ENCODE measurements at places on chromosomes 4 and X.

DNA sequence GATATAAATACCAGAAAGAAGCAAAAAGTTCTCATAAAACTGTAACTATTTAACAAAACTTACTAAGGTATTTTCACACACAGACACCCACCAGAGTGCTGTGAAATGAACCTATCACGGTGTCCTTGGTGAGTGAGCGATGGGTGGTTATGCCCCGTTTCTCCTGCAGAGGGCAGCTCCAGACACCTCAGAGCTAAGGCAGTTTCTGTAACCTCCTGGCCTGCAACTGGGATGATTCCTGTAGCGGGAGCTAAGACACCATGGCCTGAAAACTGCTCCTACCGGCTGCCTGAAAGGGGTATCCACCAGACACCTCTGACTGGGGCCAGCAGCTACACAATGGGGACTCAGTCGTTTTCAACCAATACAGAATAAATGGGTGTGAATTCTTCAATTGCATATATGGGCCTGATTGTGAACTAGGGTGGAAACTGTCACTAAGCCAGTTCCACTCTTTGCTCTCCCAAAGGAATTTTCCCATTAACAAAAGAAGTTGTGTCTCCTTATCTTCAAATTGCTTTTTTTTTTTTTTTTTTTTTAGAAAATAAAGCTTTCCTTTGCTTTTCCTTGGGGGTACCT lies 2375.8 kb upstream of the TENM3 start:
- no peaks in the 10 kb centered on the region for H3K27me3 ChIP-seq
- no peak for ATAC-seq
- H3K4me1 ChIP-seq, result no peaks in the 10 kb centered on the region
- H3K4me3 ChIP-seq, result no peak overlapping the region
- no peak overlapping the region for H3K27ac ChIP-seq

DNA sequence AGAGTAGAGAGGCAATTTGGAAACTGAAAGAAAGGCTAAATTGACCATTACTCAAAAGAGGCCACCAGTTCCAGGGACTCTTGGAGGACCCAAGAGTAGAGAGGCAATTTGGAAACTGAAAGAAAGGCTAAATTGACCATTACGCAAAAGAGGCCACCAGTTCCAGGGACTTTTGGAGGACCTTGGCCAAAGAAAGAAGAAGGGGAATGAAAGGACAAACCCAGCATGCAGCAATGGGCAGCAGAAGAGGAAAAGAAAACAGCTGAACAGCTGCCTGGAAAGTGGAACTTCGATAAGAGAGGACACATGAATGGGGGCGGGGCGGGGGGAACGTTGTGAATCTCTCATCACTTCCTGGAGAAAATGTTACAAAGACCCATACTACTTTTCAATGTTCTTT lies 80.8 kb downstream of the PALLD start:
- H3K36me3 ChIP-seq, result no peaks in the 10 kb centered on the region
- no peak overlapping the region for H3K27ac ChIP-seq
- H3K4me1 ChIP-seq, result no peaks in the 10 kb centered on the region
- H3K4me3 ChIP-seq, result no peak overlapping the region

DNA sequence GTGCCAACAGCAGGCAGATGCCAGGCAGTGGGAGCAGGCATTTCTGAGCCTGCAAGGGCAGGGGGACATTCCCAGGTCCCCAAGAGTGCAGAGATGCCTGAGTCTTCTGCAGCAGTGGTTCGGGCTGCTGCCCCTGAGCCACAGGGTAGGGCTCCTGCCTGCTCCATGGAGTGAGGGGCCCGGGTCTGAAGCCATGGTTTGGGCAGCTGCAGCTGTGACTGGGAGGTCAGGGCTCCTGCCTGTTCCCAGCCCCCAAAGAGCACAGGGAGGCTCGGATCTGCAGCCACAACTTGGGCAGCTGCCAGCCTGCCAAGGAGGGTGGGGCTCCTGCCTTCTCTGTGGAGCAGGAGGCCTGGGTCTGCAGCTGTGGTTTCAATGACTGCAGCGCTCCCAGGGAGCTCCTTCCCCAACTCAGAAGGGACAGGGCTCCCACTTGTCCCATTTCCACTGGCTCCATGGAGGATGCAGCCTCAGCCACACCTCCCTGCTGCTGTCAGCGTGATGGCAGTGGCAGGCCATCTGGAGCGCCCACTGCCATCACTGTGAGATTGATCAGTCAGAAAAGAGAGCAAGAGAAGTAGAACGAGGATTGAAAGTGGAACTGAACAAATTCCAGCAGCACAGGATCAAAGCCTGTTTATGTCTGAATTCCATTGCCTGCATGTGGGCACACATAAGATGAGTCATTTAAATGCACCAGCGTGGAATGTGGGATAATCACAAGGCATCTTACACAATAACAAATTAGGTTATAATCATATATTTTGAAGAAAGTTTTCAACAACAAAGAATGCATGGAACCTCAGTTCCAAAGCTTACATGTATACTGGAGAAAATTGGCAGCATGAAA lies 93.1 kb upstream of the CXorf51A start:
- ATAC-seq, result no peak
- H3K27me3 ChIP-seq, result no peaks in the 10 kb centered on the region
- H3K4me1 ChIP-seq, result no peaks in the 10 kb centered on the region
- no peaks in the 10 kb centered on the region for H3K36me3 ChIP-seq

DNA sequence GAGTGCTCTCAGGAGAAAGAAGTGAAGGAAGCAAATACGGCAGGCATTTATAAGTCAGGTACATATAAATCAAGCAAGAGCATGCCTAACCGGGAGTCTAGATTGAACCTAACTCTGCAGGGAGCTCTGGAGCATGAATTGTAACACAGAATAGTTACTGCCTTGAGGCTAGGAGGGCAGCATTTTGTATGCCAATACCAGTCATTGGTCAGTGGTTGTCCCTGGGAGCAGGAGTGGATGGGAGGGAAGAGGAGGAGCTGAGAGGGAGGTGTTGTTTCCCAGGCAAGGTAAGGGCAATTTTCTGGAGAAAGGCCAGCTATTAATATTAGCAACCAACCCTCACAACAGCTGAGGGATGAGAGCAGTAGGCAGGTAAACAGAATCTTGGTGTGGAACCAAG lies 224.7 kb upstream of the DCAF8L1 start:
- H3K36me3 ChIP-seq, result no peaks in the 10 kb centered on the region

GRCh38 chr4:113563691-113564378 lies 197.7 kb downstream of the CAMK2D start:
- no peaks in the 10 kb centered on the region for H3K27me3 ChIP-seq
- peaks cover 17% of the 10 kb centered on the region for H3K36me3 ChIP-seq
- H3K4me3 ChIP-seq, result peak overlapping the region; percentile 42
- peaks cover 59% of the 10 kb centered on the region for H3K4me1 ChIP-seq
- peak overlapping the region; percentile 82 for H3K27ac ChIP-seq

- H3K4me1 ChIP-seq, result peaks cover 25% of the 10 kb centered on the region
- H3K27ac ChIP-seq, result no peak overlapping the region
- ATAC-seq, result no peak
Measured at GRCh38 chrX:77962068-77962902, 7.2 kb downstream of the PGAM4 start.

DNA sequence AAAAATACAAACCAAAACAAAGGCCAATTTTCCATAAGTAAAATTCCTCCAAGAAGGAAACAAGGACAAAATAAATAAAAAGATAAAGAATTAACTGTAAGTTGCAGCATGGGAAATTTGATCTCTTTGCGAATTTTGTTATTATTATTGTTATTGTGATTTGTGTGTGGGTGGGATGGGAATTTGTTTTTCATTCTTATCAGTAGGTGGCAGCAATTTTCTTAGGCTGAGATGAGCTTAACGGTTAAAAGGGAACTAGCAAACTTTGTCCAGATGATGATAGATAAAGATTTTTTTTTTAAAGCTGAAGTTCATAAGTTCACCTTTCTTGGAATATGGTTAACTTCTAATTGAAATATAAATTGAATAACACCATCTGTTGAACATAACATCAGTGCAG lies 83.2 kb upstream of the IL1RAPL2 start:
- no peak overlapping the region for H3K27ac ChIP-seq
- no peak overlapping the region for H3K4me3 ChIP-seq
- H3K27me3 ChIP-seq, result no peaks in the 10 kb centered on the region
- H3K4me1 ChIP-seq, result no peaks in the 10 kb centered on the region
- no peaks in the 10 kb centered on the region for H3K36me3 ChIP-seq
- no peak for ATAC-seq

GRCh38 chr4:44257461-44257860 lies 191.1 kb downstream of the KCTD8 start:
- ATAC-seq, result no peak
- H3K27ac ChIP-seq, result no peak overlapping the region
- H3K27me3 ChIP-seq, result no peaks in the 10 kb centered on the region
- no peaks in the 10 kb centered on the region for H3K4me1 ChIP-seq

DNA sequence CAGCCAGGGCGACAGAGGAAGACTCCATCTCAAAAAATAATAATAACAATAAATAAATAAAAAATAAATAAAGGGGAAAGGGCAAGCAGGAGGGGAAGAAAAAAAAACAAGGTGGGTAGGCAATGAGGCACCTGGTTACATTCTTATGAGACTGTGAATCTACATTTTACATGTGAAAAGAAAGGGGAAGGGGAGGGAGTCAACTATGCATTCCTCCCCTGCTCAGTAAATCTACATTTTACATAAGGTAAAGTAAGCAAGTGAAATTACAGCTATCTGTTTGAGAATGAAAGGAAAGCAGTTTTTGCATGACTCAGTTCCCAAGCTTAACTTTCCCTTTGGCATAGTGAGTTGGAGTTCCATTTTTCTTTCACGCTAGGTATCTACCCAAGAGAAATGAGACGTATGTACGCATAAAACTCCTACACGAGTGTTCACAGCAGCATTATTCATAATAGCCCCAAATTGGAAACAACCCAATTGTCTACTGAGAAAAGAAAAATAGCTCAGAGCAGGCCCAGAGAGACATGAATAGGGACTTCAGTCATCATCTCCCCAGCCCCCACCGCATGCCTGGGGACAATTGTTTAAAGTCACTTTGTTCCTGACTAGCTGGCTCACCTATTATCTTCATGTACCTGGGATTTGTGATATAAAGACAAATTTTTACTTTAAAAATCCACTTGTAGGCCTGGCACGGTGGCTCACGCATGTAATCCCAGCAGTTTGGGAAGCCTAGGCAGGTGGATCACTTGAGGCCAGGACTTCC lies 52.4 kb downstream of the DDX3X start:
- H3K27me3 ChIP-seq, result no peaks in the 10 kb centered on the region
- H3K4me1 ChIP-seq, result no peaks in the 10 kb centered on the region
- no peak overlapping the region for H3K27ac ChIP-seq

DNA sequence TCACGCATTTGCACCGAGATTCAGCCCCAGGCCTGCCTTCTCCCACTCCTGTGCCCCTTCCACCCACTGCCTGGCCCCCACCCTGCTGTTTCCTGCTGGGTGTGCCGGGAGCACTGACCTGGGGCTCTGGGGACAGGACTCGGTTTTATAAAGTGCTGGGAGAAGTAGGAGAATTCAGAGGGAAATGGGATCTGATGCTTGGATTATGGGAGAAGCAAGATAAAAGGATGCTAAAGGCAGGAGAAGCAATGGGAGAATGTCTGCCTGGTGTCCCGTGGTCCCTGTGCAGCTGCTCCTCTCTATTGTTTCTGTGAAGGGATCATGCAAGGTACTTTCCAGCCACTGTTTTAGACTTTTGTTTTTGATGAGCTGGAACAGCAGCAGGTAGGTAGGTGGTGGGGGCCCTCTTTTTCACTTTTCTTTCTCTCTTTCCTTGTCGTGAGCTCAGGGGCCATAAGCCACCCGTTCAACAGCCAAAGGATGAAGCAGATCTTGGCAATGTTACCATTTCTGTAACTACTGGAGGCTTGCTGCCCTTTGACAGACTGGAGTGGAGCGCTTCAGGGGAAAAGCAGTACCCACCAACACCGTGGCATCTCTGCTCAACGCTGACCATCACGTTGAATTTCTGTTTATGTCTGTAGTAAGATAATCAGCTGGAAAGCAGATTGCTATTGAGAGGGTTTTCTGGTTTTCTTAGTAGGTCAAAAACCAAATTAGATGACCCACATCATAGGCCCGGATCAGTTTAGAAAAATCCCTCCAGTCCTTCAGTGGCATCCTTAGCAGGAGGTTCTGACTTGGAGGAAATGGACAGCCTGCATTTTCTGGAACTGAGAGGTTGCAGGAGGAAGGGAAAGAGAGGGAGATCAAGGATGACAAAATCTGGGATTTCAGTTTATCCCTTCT lies 63.8 kb upstream of the ENPP6 start:
- H3K27ac ChIP-seq, result peak overlapping the region; percentile 95
- ATAC-seq, result peak; percentile 52
- no peaks in the 10 kb centered on the region for H3K27me3 ChIP-seq
- H3K4me1 ChIP-seq, result peaks cover 80% of the 10 kb centered on the region
- H3K36me3 ChIP-seq, result peaks cover 16% of the 10 kb centered on the region

- H3K4me3 ChIP-seq, result no peak overlapping the region
- H3K27me3 ChIP-seq, result peaks cover 7% of the 10 kb centered on the region
- no peak for ATAC-seq
- H3K27ac ChIP-seq, result no peak overlapping the region
- no peaks in the 10 kb centered on the region for H3K36me3 ChIP-seq
Measured at GRCh38 chrX:119177278-119177677, 49.7 kb upstream of the KIAA1210 start.

GRCh38 chr4:1569461-1570151 lies 114.5 kb downstream of the FAM53A start:
- H3K27ac ChIP-seq, result no peak overlapping the region
- H3K4me3 ChIP-seq, result no peak overlapping the region
- H3K27me3 ChIP-seq, result peaks cover 45% of the 10 kb centered on the region
- ATAC-seq, result no peak

DNA sequence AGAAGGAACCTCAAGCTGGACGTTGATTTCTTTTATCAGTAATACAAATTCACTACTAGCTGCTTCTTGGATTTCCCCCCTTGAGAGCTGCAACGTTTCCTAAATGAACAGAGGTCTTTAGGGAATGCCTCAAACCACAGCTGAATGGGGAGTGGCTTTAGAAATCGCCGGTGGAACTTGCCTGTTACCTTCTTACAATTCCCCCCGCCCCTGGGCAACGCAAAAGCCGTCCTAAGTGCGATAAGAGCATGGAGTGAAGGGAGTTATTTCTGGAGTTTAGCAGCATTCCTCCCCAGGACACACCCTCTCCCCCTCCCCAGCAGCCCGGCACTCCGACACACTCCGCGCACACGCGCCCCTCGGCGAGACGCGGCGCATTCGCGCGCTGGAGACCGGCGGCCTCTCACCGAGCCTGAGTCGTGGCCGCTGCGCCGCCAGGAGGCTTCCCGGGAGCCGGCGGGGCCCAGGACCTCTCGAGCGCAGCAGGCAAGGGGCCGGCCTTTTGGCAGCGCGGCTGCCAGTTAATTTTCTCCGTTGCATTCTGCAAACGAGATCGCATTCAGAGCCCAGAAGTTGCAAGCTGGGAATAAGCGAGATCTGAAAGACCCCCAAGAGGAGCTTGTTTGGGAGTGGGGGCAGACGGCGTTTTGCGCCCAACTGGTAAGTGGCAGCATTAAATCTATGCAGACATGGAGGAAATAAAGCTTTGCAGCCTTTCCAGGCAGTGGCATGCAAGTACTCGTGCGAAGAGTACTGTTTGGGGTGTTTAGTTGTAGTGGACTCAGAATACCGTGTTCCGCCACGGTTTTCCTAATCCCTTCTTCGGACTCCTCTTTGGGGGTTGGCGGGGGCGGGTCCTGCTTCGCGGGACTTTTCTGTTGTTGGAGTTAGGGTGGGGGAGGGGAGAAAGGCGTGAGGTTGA lies 134.7 kb downstream of the PALLD start:
- H3K27ac ChIP-seq, result no peak overlapping the region
- peaks cover 31% of the 10 kb centered on the region for H3K27me3 ChIP-seq
- peak overlapping the region; percentile 43 for H3K4me3 ChIP-seq
- no peaks in the 10 kb centered on the region for H3K36me3 ChIP-seq
- no peak for ATAC-seq
